ENCODE measurements at places on chromosomes 3 and 15.

GRCh38 chr3:171443211-171443957 lies 16.8 kb downstream of the TNIK start:
- no peak for DNase-seq

DNA sequence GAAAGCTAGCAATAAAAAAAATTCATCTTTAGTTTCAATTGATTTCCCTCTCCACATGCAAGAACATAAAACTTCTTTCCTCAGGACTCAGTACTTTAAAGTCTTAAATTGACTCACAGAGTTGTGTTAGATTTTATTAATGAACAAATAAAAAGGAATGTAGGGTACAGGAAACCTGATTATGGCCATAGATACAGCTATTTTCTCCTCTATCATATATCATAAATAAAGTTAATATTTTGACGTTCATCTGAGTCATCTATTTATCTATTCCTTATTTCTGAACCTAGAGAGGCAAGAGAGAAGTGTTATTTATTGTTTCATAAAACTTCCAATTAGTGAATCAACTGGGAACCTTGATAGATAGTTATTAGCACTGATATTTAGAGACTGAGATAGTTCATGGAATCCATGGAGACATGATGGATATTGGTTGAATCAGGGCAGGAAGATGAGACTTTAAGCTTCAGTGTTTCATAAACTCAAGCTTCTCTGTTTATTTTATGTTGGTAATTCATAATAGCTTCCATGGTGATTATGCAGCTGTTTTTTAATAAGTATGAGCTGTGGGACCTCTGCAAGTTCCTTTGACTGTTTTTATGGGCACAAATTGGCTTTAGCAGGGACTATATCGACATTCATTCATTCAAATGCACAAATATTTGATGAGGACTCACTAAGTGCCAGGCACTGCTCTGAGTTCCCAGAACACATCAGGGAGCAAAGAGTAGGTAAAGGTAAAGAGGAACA lies 143.5 kb upstream of the TGFBR2 start:
- no peak for DNase-seq

- DNase-seq, result no peak
Observed at GRCh38 chr15:83904107-83905040, 250.5 kb downstream of the ADAMTSL3 start.

DNA sequence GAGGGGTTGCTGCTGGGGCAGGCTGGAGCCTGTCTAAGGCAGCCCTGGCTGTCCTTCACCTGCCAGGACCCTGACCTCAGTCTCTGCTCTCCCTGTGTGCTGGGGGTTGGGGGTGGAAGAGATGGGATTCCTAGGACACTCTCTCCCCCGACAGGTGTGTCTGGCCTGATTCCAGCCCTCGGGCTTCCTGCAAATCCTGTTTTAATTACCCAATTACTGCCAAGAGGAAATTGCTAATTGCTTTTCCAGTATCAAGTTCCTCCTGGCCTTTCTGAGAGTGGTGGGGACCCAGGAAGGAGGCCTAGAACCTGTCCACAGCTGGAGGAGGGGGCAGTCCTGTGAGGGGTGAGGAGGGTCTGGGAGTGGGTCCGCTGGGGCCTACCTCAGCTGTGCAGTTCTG lies 15.8 kb downstream of the PLXNA1 start:
- no peak for DNase-seq

DNA sequence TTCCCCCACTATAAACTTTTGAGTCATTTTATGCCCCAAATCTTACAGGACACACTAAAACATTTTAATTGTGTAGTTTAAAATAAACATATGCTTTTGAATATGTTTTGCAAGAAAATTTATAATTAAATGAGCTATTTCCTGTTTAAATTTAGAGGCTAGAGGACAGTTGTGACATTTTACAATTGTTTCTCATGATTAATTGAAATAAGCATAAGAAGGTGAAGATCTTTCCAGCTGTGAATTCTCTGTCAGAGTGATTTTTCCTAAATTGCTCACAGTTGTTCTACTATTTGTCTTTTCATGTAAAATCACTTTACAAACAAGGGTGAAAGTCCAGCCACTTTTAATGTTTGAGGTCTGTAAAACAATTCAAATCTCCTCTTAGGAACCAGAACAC lies 892.3 kb downstream of the CADM2 start:
- DNase-seq, result no peak

DNA sequence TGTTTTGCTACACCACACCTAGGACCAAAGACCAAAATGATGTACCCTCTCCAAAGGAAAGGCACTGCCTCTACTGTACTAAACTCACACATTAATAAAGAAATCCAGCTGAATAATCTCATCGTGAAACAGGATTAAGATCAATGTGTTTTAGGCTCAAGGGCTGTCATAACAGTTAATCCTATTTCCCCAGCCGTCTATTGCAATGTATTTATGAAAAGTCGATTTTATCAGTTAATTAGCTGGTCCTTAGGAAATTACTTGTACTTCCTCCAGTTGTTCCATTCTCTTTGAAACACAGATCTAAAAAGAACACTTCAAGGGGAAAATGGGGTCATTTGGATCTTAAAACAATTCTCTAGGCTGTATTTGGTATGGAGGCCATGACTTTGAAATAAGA lies 8.5 kb downstream of the ETV5 start:
- DNase-seq, result no peak

Data from stimulated activated CD4-positive, alpha-beta T cell treated with anti-CD3 and anti-CD28 coated beads, Interleukin-12 subunit alpha, Interleukin-12 subunit beta, amount 100 ng/mL, for 24 hours (primary cell).